ENCODE measurements at places on chromosomes 3 and 15.

DNA sequence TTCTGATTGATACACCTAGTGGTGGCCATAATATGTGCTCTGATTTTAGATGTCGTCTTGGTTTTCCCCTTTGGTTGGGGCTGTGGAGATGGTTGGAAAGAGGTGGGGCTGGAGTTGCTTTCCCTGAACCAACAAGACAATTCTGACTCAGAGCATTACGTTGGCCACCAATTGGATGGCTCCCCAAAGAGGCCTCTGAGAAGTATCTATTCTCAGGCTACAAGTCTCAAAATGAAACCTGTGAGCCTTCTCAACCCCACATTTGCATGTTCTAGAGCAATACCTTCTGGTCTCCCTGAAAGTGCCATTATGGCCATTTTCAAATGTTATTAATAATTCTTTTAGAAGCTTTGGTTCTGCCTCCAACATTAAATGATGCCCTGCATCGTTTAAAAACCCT, 188.4 kb upstream of the WNT5A start:
- no peak for DNase-seq

DNA sequence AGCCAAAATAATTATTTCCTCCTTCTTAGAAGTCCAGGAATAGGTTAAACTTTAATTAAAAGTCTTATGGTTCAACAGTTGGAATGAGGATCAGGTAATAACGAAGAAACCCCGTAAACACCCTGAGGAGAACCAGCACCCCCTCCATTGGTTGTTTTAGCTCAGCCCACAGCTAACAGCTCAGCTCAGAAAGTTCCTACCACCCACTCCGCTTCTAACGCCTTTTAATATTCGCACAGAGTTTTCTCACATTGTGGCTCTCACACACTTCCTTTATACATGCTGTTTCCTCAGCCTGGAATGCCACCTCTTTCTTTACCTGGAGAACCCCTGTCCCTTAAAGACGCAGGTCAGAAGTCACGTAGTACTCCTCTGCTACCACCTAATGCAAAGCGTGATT, 17.0 kb downstream of the CX3CR1 start:
- no peak for DNase-seq

- DNase-seq: no peak
Observed at GRCh38 chr15:39051626-39052322, 487.2 kb upstream of the RASGRP1 start.

DNA sequence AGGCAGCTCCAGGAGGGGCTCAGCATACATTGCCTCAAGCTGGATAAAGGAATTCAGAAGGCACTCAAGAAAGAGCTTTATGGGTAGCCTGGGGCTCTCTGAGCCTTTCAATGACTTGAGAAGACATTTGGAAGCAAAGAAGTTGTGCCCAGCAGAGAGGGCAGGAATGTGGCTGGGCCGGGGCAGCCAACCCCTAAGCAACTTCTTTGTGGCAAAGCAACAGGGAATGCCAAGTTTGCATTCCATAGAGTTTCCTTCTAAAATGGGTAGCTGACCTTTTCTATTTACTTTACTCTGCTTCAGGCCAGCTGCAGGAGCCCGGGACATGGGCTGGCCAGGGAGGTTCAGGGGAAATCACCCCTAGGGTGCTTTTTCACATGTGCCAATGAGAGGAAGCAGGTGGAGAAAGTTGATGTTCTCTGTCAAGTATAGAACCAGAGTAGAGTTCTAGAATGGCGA, 45.6 kb downstream of the CCDC12 start:
- DNase-seq: no peak

DNA sequence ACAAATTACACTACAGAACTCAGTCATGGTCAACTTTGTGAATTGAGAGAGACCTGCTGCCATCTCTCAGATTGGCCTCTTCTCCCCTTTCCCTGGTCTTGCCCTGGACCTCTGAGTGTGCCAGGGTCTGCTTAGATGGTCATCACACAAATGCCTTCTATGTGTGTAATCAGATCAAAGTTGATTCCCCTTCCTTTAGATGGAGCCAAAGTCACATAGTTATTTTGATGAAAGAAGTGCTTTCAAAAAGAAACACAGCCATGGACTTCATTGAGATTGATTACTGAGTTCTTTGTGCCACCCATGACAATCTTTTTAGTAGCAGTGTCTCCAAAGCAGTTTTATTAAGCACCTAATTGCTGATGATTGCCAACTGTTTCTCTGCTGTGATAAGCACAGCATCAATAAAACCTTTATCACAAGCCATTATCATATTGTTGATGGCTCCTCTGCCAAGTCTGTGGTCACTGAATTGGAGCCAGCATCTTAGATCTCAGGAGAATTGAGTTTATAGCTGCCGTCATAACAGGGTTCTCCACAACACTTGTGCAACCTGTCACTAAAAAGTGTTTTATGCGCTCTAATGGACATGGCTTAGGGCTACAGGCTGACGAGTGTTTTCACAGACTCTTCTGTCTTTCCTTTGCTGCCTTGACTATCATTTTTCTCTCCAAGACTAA, 149.7 kb upstream of the NUDT16 start:
- DNase-seq: no peak

DNA sequence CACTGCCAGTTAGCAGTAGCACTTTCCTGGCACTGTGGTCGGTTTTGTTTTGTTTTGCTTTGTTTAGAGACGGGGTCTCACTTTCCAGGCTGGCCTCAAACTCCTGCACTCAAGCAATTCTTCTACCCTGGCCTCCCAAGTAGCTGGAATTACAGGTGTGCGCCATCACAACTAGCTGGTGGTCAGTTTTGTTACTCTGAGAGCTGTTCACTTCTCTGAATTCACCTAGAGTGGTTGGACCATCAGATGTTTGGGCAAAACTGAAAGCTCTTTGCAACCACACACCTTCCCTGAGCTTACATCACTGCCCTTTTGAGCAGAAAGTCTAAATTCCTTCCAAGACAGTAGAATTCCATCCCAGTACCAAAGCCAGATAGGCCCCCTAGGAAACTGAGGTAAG, 22.6 kb downstream of the CLDN18 start:
- no peak for DNase-seq

GRCh38 chr3:193791041-193792032, 198.3 kb downstream of the OPA1 start:
- no peak for DNase-seq

DNA sequence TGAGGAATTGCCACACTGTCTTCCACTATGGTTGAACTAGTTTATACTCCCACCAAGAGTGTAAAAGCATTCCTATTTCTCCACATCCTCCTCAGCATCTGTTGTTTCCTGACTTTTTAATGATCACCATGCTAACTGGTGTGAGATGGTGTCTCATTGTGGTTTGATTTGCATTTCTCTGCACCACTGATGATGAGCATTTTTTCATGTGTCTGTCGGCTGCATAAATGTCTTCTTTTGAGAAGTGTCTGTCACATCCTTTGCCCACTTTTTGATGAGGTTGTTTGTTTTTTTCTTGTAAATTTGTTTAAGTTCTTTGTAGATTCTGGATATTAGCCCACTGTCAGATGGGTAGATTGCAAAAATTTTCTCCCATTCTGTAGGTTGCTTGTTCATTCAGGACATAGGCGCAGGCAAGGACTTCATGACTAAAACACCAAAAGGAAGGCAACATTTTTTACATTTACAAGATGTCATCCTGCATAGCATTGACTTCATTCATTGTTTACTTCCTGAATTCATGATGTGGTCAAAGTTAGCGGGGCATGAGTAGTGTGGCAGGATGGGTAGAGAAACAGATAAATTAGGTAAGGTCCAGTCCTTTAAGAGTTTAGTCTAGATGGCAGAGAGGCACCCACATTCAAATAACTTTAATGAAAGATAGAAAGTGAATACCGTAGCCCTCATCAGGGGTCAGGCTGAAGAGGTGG, 45.1 kb upstream of the LPP start:
- no peak for DNase-seq

DNA sequence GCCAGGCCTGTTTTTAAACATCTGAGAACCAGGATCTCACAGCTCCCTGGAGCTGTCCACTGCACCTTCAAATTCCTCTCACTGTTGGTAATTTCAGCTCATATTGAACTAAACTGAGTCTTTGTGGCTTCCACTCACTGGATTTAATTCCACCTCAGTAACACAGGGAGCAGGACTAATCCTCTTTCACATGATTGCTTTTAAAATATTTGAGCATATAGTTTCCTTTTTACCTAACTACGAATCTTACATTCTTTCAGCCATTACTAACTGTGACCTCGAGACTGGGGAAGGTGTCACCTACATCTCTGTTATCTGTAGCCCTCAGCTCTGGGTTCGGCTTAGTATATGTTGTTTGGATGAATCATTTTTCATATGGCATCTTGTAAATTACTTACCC, 194.3 kb upstream of the C2CD4B start:
- DNase-seq: no peak

DNA sequence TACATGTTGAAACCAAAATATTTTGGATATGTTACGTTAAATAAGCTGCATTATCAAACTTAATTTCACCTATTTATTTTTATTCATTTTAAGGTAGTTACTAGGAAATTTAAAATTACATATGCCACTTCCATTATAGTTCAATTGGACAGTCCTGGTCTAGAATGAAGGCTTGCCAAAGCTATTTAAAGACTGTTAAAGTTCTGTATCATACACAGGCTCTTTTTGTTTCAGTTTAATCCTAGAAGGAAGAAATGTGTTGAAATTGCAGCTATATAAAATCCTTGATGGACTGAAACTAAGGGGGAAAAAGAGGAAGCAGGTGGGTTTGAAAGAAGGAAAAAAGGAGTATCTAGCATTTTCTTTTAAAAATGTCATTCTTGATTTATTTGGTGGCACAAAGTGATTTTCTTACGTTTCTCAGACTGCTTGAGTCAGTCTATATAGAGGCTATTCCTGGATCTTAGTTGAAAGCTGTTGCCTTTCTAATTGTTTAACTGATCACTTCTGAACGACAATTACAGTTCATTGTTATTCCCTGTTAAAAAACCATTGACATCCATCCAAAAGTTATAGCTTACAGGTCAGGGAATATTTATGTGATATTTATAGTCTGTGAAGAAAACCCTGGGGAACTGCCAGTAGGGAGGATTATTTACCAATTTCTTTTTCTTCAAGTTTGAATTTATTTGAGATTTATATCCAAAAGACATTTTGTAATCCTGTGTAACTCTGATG, 195.0 kb downstream of the RORA start:
- DNase-seq: no peak

DNA sequence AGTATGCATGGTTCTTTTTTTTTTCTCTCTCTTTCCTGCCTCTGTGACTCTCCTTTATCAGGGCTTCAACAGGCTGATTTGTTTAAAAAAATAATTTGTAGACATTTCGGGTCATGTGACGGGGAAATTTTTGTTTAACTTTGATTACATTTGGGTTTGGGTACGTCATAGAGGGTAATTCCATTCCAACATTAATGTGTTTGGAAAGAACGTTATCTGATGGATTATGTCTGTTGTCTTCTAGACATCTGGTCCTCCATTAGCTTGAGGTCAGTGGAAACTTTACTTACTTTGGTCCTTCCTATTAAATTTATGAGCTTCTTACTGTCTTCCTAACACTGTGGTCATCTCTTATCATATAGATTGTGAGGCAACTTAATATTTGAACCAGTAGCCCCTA, 80.9 kb downstream of the STT3B start:
- no peak for DNase-seq

- no peak for DNase-seq
Observed at GRCh38 chr3:179410999-179411398, 40.3 kb downstream of the GNB4 start.

- no peak for DNase-seq
Observed at GRCh38 chr3:124759666-124760401, 29.6 kb downstream of the UMPS start.

- no peak for DNase-seq
Observed at GRCh38 chr3:18900994-18901393, 247.3 kb upstream of the KCNH8 start.

GRCh38 chr3:168066882-168067281, 28.8 kb downstream of the GOLIM4 start:
- DNase-seq: no peak

DNA sequence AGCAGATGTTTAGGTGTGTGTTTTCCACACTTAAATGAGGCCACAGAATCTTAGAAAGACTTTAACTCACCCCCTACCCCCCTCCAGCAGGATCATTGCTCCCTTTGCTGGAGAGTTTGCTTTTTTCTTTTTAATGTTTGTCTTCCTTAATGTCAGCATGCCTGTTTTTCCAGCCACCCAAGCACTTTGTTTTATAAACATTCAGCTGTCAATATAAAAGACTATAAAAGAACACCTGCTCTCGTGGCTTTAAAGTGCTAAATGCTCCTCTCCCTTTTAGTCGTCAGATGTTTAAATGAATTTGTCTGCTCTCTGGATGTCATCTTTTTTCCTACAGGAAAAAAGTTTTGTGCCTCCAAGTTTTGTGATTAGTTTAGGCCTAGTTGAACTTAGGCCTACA, 61.7 kb downstream of the SIDT1 start:
- no peak for DNase-seq

- DNase-seq: no peak
Observed at GRCh38 chr3:67018105-67018788, 20.1 kb downstream of the KBTBD8 start.

- DNase-seq: no peak
Observed at GRCh38 chr15:70056091-70056680, 41.5 kb downstream of the TLE3 start.

GRCh38 chr15:69565066-69565655, 112.5 kb downstream of the RPLP1 start:
- no peak for DNase-seq

- no peak for DNase-seq
Observed at GRCh38 chr15:43776101-43776717, 557 bp downstream of the ELL3 start.

DNA sequence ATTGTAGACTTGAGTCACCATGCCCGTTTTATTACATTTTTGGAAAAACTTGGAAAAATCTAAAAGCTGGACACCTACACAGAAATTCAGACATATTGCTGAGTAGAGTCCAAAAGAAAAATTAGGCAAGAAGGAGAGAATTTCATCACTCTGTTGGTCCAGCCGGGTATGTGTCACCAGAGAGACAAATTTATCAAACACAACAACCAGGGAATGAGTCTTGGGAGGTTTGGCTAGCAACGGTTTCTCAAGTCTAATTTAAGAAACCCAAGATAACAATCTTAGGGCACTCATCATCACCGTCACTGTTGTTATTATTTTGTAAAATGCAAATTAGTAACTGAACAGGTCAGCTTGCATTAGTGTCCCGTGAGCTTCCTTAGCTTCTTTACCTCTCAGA, 197.5 kb upstream of the C2CD4B start:
- no peak for DNase-seq

DNA sequence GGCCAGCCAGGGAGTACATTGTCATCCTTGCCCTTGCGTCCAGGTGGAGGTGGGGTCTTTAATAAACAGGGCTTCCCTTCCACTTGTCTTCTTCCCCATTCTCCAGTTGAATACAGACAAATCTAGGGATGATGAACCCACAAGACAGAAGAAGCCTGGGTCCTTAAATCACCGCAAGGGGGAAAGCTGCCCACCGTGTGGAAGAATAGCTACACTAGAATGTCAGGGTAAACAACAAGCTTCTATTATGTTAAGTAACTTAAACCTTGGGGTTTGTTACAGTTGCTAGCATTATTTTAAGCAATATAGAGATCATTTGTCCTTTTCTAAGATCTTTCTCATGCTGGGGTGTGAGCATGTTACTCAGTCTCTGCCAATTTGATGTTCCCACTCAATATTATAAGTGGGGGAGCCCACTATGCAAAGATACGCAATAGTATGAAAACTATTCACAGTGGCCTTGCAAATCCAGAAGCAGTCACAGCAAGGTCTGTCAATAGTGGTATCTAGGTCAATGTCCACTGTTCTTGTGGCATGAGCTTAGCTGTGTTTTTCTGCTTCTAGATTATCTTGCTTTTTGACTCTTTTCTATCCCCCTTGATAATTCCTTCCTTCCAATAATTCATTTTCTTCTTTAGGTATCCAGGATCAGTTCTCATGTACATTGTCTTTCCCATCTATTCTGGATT, 12.0 kb upstream of the PCCB start:
- DNase-seq: no peak

GRCh38 chr3:182516597-182517336, 276.5 kb upstream of the ATP11B start:
- no peak for DNase-seq

Measured in NCI-H2081 treated with DMSO at 0.1 percent for 48 hours (cell line).